Stimulated activated CD4-positive, alpha-beta T cell treated with anti-CD3 and anti-CD28 coated beads, TNF-alpha, amount 100 ng/mL, for 24 hours (primary cell): ENCODE measurements at places on chromosomes 4 and X.

GRCh38 chr4:43112139-43112538 lies 219.6 kb downstream of the GRXCR1 start:
- no peak for DNase-seq

DNA sequence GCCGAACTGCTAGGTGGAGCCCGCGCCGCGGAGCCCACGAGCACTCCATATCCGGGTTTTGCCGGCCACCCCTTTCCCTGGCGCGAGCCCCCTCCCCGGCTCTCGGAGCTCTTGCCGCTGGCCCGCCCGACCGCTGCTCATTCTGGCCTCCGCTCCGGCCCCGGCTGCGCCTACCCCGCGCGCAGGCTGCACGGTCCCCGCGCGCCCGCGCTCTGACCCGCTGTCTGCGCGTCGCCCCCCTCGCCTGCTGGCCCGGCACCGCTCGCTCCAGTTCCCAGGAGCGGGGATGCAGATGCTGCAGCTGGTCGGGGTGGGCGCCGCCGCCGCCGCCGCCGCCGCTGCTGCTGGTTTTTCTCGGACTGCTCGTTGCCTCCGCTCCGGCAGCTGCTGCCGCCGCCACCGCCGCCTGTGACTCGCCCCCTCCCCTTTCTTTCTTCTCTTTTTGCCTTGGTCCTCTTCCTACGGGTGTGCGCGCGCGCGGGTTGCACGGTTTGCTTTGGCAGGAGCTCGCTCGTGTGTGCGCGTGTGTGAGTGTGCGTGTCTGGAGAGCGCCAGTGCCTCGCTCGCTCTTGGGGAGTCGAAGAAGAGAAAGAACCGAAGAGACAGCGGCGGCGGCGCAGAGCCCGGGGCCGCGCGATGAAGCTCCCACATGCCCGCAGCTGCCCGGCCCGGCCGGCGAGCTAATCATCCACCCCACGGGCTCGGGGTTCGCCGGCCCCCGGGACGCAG lies at the start of gene ADGRL3:
ADGRL3 (plus strand) TSS at position 140 of the 729 bp plus-strand sequence.
- DNase-seq: no peak

DNA sequence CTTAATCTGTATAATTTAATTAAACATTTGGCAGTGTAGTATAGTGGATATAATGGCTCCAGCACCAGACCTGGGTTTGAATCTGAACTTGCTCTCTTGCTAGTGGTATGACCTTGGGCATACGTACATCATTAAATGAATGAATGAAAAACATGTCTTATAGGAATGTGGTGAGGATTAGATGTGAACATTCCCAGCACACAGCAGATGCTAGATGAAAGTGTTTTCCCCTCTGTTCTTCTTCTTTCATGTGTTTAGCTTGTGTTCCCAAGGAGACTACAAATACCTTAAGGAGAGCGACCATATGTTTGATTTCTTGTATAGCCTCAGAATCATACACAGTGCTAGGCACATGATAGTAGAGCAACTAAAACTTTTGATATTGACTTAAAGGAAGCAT lies 56.5 kb downstream of the CT47B1 start:
- no peak for DNase-seq

- no peak for DNase-seq
Observed at GRCh38 chr4:94582517-94582916, 130.8 kb downstream of the PDLIM5 start.

DNA sequence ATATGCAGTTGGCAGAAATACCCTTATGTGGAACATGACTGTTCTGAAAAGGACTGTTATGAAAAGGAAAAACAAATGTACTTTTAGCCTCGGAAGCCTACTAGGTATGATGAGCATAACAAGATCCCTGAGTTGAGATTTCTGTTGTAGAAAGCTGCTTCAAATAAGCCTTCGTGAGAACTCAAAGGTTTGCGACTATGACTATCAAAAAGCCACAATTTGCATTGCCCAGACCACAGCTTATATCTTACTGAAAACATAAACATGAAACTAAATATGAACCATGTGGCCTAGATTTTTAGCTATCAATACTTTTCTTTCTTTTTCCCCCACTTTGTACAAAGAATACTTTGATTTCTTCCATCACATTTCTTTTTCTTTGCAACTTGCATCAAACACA lies 398.2 kb upstream of the LCORL start:
- DNase-seq: no peak

- DNase-seq: no peak
Observed at GRCh38 chr4:54192811-54193210, 36.3 kb upstream of the PDGFRA start.

GRCh38 chr4:24674279-24674678 lies 89.9 kb upstream of the DHX15 start:
- no peak for DNase-seq

- DNase-seq: no peak
Observed at GRCh38 chr4:9949573-9949972, 71.7 kb downstream of the SLC2A9 start.

DNA sequence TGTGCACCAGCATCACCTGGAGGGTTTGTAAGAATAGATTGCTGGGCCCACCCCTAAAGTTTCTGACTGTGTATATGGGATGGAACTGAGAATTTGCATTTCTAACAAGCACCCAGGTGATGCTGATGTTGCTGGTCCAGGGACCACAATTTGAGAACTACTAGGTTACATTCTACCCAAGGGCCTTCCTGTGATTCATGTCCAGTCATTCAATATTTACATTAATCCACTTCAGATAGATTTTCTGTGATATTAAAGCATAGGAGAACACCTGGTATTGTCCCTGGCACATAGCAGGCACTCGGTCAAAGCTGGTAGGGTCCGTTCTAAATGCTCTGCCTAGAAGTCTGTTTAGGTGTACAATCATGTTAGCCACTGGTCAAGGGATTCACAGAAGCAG lies 19.5 kb upstream of the XPNPEP2 start:
- no peak for DNase-seq
